B cell (primary cell): ENCODE measurements at places on chromosomes 2 and 18. TPM values are rescaled to one million over a fixed set of nuclear protein-coding genes. Genes with fewer than 3 reads are reported as not detected.
A peak's percentile ranks its signal among the peaks of the same experiment; 100 is the strongest.

AMER3 gene
- not detected in 2 replicates for polyA plus RNA-seq

DNA sequence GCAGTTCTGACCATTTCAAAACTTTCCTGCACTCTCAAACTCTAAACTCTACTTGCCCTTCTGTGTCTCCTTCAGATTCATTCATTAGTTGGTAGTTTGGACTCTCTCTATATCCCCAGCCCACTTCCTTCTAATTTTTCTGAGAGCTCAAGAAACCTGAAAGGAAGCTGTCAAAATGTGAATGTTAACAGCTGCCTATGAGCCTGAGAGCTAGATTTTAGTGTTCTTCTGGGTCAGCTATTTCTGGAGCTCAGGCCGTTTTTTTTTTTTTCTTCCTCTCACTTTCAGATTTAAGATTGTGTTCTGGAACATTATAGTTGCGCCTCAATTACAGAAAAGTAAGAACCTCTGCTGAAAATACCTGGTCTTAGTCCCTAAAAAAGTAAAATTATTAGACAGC lies 73.1 kb downstream of the RTN4 start:
- no peak overlapping the region for H3K4me3 ChIP-seq
- peaks cover 3% of the 10 kb centered on the region for H3K36me3 ChIP-seq
- H3K4me1 ChIP-seq: peaks cover 6% of the 10 kb centered on the region
- H3K27ac ChIP-seq: no peak overlapping the region
- no peak for DNase-seq

KCNG3 gene
- polyA plus RNA-seq: not detected in 2 replicates

GRCh38 chr2:9191041-9191481 lies 15.6 kb upstream of the ASAP2 start:
- DNase-seq: no peak
- no peak overlapping the region for H3K27ac ChIP-seq

- DNase-seq: no peak
- no peak overlapping the region for H3K4me3 ChIP-seq
- H3K36me3 ChIP-seq: no peaks in the 10 kb centered on the region
- H3K27me3 ChIP-seq: no peaks in the 10 kb centered on the region
These were observed 103.1 kb downstream of the CCDC85A start for GRCh38 chr2:56286936-56287335.

DNA sequence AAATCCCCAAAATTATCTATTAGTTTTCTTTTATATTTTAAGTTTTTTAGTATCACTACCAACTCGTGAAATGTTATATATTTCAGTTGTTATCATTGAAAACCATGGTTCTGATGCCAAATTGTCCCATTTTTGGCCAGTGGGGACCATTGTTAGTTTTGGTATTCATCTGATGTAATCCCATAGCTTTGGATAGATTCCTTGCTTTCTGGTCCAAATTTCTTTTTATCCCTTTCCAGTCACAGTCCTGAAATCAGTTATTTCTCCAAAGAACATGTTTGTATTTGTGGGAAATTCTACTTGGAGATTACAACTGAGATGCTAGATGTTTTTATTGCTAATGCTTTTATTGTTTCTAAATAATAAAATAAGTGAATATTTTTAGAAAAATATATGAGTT lies 976.8 kb upstream of the CRIM1 start:
- no peak overlapping the region for H3K27ac ChIP-seq
- no peak overlapping the region for H3K4me3 ChIP-seq
- H3K4me1 ChIP-seq: no peaks in the 10 kb centered on the region
- H3K36me3 ChIP-seq: no peaks in the 10 kb centered on the region
- DNase-seq: no peak
- H3K27me3 ChIP-seq: no peaks in the 10 kb centered on the region

PJVK gene
- 2.3 and 2.6 TPM in 2 replicates for polyA plus RNA-seq

DNA sequence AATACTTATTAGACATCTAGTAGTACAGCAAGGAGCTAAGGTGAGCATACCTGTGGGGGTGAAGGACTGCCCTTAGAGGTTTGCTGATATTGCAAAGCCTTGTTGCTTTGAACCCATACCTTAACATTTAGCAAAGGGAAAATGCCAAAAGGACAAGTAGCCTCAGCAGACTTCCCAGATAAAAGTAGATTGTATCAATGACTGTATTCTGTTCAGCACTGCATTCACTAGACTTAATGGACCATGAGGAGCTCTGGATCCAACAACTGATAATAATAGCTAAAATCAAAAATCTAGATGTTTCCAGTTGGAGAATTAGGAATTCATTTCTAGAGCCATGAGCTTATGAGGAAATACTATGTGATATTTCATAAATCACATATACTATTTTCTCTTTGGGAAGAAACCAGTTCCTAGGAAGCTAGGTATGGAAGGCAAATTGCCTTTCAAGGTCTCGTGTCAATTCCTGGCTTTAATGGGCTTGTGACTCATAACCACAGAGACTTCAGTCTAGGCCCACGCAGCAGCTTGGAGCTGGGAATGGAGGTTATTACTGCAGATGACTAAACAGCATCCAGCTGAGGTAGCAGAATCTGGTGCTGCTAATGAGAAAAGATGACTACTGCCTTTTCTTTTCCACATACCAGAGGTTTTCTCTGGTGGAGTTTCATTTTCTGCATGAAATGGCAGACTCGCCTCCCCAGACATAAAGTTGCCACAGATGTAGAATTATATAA lies 191.2 kb upstream of the NABP1 start:
- no peak for DNase-seq
- no peak overlapping the region for H3K27ac ChIP-seq
- no peaks in the 10 kb centered on the region for H3K27me3 ChIP-seq
- no peak overlapping the region for H3K4me3 ChIP-seq
- no peaks in the 10 kb centered on the region for H3K4me1 ChIP-seq

DNA sequence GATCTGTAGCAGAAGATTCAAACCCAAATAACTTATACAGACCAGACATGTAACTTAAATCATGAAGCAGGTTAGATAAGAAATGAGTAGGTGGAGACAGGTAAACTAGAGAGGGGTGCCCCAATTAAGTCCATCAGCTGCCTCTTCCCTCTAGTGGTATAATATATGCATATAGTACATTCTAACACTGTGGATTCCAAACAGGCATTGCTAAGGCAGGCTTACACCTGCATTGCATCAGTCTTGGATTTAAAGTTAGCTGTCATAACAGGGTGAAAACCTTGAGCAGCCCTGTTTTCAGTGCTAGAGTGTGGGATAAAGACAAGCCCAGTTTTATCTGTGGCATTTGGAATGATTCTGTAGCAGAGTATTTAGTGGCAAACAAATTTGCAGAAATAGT lies 63.4 kb downstream of the NYAP2 start:
- peaks cover 4% of the 10 kb centered on the region for H3K4me1 ChIP-seq
- H3K36me3 ChIP-seq: no peaks in the 10 kb centered on the region
- no peak overlapping the region for H3K27ac ChIP-seq
- no peak for DNase-seq
- H3K4me3 ChIP-seq: no peak overlapping the region

DNA sequence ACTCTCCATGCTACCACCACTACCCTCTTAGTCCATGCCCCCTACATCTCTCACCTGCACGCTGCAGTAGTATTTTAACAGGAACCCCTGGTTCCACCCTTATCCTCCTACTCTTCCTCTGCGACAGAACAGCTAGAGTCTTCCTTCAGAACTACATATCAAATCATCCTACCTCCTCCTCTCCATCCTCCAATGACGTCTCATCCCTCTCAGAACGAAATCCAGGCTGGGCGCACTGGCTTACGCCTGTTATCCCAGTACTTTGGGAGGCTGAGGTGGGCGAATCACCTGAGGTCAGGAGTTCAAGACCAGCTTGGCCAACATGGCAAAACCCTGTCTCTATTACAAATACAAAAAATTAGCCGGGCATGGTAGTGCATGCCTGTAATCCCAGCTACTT lies 10.3 kb upstream of the KIF3C start:
- peaks cover 2% of the 10 kb centered on the region for H3K4me1 ChIP-seq
- no peak overlapping the region for H3K4me3 ChIP-seq
- H3K27ac ChIP-seq: no peak overlapping the region
- no peak for DNase-seq
- H3K36me3 ChIP-seq: no peaks in the 10 kb centered on the region
- H3K27me3 ChIP-seq: no peaks in the 10 kb centered on the region

- no peak overlapping the region for H3K27ac ChIP-seq
- no peak overlapping the region for H3K4me3 ChIP-seq
- no peaks in the 10 kb centered on the region for H3K27me3 ChIP-seq
- H3K36me3 ChIP-seq: no peaks in the 10 kb centered on the region
These were observed 104.4 kb upstream of the SALL3 start for GRCh38 chr18:78875016-78875777.

SERPINB7 gene
- not detected in 2 replicates for polyA plus RNA-seq

- no peaks in the 10 kb centered on the region for H3K27me3 ChIP-seq
- H3K4me1 ChIP-seq: no peaks in the 10 kb centered on the region
- no peak for DNase-seq
- no peak overlapping the region for H3K27ac ChIP-seq
- H3K4me3 ChIP-seq: no peak overlapping the region
- no peaks in the 10 kb centered on the region for H3K36me3 ChIP-seq
These were observed 467.3 kb upstream of the ETAA1 start for GRCh38 chr2:66929632-66930338.

- H3K27ac ChIP-seq: no peak overlapping the region
- H3K4me3 ChIP-seq: no peak overlapping the region
- peaks cover 58% of the 10 kb centered on the region for H3K36me3 ChIP-seq
- no peak for DNase-seq
- no peaks in the 10 kb centered on the region for H3K27me3 ChIP-seq
These were observed 94.3 kb downstream of the NFATC1 start for GRCh38 chr18:79489899-79490625.

FSHR gene
- not detected in 2 replicates for polyA plus RNA-seq

DNA sequence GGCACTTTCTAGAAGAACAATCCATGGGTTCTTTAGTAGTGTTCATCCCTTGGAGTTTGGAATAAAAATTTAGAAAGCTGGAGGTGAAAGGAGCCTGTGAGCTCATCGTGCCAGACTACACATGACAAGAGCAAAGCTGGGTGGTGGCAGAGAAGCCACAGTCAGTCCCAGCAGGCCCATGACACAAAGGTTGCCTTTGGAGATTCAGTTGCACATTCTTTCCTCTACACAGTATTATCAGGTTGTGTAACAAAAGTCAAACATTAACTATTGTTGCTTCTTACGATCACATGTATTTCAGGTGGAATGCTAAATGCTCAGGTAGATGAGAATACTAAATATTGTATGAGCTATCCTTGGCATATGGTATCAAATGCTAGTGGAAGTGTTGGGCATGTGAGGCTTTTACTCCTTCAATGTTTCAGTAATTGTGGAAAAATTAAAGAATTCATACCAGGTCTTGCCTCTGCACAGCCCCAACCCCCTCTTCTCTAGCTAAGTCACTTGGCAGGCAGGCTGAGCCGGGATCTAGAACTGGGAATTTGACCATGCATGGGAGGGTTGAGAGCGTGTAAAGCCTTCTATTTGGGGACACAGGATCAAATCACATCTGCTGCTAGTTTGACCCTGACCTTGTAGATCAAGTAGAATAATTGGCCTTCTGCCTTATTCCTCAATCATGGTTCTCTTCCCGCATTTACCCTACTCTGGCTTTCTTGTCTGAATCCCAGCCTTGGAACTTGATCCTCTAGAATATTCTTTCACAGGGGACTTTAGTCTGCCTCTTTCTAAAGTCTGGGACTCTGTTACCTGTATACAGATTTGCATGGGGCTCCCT lies 230.9 kb downstream of the GCA start:
- H3K4me1 ChIP-seq: no peaks in the 10 kb centered on the region
- no peak overlapping the region for H3K27ac ChIP-seq
- DNase-seq: no peak
- H3K4me3 ChIP-seq: no peak overlapping the region
- no peaks in the 10 kb centered on the region for H3K27me3 ChIP-seq

- H3K4me3 ChIP-seq: no peak overlapping the region
- H3K27me3 ChIP-seq: no peaks in the 10 kb centered on the region
- no peaks in the 10 kb centered on the region for H3K36me3 ChIP-seq
- no peak overlapping the region for H3K27ac ChIP-seq
- DNase-seq: no peak
These were observed 443.9 kb upstream of the ZNF804A start for GRCh38 chr2:184154438-184154837.

GRCh38 chr2:38578832-38579231 lies 23.9 kb downstream of the HNRNPLL start:
- DNase-seq: no peak
- H3K4me3 ChIP-seq: no peak overlapping the region
- no peaks in the 10 kb centered on the region for H3K27me3 ChIP-seq
- H3K4me1 ChIP-seq: no peaks in the 10 kb centered on the region
- H3K27ac ChIP-seq: no peak overlapping the region

SERPINB11 gene
- polyA plus RNA-seq: not detected in 2 replicates

GRCh38 chr2:45925636-45926366 lies 274.3 kb downstream of the PRKCE start:
- H3K27me3 ChIP-seq: no peaks in the 10 kb centered on the region
- peaks cover 24% of the 10 kb centered on the region for H3K4me1 ChIP-seq
- no peak overlapping the region for H3K27ac ChIP-seq

GRCh38 chr2:226115102-226115831 lies 684.4 kb downstream of the IRS1 start:
- H3K27me3 ChIP-seq: no peaks in the 10 kb centered on the region
- DNase-seq: no peak
- no peak overlapping the region for H3K4me3 ChIP-seq
- H3K4me1 ChIP-seq: no peaks in the 10 kb centered on the region

LOXL3 gene
- polyA plus RNA-seq: 0.97 and 1.2 TPM in 2 replicates

GRCh38 chr2:205636549-205637319 lies 45.6 kb upstream of the NRP2 start:
- DNase-seq: no peak
- H3K4me1 ChIP-seq: no peaks in the 10 kb centered on the region
- H3K4me3 ChIP-seq: no peak overlapping the region
- no peaks in the 10 kb centered on the region for H3K27me3 ChIP-seq

DNA sequence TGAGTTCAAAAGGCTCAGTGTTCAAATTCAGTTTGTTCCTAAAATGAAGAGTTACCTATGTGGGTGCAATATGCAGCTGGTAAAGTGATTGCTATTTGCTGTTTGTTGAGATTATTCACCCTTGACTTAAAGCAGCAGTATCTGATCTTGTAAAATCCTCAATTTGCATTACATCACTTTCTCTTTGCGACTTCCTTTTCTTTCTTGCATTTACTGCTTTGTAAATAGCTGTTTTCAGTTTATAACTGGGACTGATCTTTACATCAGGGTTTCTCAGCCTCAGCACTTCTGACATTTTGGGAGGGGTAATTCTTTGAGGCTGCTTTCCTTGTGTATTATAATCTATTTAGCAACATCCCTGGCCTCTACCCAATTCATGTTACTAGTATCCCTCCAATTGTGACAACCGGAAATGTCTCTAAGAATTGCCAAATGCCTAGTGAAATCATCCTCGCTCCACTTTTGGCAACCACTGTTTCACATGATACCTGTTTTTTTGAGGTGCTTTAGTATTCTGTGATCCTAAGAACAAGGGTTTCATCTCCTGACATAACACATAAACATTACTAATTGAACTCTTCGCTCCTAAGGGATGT lies 12.1 kb upstream of the ERCC3 start:
- H3K4me1 ChIP-seq: peaks cover 3% of the 10 kb centered on the region
- peak; percentile 24 for DNase-seq
- H3K4me3 ChIP-seq: no peak overlapping the region

DNA sequence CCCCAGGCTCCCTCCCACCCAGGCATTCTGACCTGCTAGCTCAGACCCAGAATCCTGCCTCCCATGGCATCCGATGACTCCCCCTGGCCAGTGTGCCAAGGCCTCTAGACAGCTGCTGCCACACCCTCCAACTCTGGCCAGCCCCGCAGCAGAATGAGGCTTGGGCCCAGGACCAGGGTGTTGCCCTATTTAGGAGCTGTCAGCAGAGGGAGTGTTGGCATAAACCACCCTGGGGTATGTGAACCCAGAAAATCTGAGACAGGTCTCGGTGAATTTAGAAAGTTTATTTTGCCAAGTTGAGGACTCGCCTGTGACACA lies 134.3 kb downstream of the KLHL29 start:
- no peaks in the 10 kb centered on the region for H3K27me3 ChIP-seq
- no peaks in the 10 kb centered on the region for H3K4me1 ChIP-seq
- H3K4me3 ChIP-seq: no peak overlapping the region

- H3K27me3 ChIP-seq: no peaks in the 10 kb centered on the region
- H3K36me3 ChIP-seq: peaks cover 2% of the 10 kb centered on the region
These were observed 3.5 kb downstream of the CWC22 start for GRCh38 chr2:180003559-180003958.

HOXD9 gene
- polyA plus RNA-seq: not detected in 2 replicates
